ENCODE measurements at places on chromosomes 4 and X.

DNA sequence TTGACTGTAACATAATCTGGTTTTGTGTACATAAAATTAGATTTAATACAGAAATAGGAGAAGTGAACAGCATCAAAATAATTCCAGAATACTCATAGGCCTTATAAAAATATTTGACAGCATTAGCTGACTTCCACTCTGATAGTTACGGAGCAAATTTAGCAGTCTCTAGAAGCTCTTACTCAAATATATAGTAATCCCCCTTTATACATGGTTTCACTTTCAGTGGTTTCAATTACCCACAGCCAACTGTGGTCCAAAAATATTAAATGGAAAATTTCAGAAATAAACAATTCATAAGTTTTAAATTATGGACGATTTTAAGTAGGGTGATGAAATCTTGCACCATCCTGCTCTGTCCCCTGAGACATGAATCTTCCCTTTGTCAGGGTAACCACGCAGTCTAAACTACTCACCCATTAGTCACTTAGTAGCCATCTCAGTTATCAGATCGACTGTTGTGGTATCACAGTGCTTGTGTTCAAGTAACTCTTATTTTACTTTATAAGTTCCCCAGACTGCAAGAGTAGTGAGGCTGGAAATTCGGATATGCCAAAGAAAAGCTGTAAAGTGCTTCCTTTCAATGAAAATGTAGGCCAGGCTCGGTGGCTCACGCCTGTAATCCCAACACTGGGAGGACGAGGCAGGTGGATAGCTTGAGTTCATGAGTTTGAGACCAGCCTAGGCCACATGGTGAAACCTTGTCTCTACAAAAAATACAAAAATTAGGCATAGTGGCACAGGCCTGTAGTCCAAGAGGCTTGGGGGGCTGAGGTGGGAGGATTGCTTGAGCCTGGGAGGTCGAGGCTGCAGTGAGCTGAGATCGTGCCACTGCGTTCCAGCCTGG is 17.2 kb upstream of the RTL9 start:
- no peak for DNase-seq

GRCh38 chr4:167025670-167026069 is 208.6 kb downstream of the SPOCK3 start:
- no peak for DNase-seq

DNA sequence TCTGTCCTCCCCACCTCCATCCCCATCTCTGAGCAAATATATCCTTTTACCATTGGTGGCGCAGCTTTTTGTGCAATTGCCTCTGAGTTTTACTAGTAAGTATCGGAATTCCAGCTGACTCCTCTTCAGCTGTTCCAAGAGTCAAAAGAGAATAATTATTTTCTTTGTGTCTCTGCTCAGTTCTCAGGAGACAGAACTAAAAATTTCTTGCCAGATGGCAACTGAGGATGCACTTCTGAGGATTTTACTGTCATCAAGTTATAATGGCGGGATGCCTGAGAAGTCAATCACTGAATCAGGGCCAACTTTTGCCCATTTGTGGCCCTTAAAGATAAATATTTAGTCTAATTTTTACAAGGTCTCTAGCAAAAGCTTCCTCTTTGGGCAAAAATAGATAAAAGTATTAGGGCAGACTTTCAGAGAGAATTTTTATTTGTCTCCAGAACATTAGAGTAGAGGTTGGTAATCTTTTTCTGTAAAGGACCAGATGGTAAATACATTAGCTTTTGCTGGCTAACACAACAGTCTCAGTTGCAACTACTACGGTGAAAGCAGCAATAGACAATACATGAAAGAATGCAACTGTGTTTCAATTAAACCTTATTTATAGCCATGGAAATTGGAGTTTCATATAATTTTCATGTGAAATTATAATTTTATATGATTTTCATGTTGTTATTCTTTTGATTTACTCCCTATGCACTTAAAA is 15.6 kb upstream of the ADGRA3 start:
- no peak for DNase-seq

GRCh38 chrX:7542587-7543380 is 300.2 kb upstream of the VCX start:
- DNase-seq = no peak

GRCh38 chr4:1248245-1249147 is at the start of gene CTBP1:
TSS of gene CTBP1 (minus strand) at chr4:1249130. CDS start at chr4:1241331, 7,799 bp downstream.
- peak; percentile 45 for DNase-seq

- no peak for DNase-seq
These were observed 17.8 kb upstream of the SPRY1 start for GRCh38 chr4:123378794-123379193.

- no peak for DNase-seq
These were observed 76.5 kb downstream of the RELL1 start for GRCh38 chr4:37609626-37610025.

DNA sequence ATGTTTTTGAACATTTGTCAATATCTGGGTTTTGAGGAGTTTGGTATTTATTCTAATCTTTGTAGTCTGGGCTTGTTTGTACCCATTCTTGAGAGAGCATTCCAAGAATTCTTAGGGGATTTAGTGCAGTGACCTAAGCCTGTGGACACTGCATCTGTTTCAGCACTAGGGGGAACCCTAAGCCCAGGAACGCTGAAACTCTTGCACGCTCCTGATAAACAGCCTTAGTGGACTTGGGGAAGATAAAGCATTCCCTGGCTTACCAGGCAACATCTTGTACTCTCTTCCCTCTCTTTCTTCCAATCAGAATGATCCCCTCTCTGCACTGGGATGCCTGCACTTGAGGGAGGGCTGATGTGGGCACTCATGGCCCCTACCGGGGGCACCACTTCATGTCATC is 654.9 kb upstream of the HTR2C start:
- DNase-seq = no peak

DNA sequence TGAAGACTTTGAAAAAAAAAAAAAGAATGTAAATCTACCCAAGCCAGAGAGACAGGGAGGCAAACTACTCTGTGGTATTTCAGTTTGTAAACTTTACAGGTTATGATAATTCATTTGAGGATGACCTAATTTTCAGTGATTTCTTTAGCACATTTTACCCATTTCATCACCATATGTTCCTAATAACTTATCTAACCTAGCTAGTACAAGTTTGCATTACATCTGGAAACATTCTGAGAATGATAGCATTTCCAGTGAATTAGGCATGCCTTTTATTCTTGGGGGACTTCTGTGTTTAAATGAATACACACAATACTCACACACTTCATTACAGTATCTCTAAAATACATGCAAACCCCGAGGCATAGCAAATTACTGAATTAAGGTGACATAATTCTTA is 1055.5 kb downstream of the PCDH18 start:
- DNase-seq = no peak

- no peak for DNase-seq
These were observed 29.2 kb upstream of the ZNF81 start for GRCh38 chrX:47807548-47807947.

DNA sequence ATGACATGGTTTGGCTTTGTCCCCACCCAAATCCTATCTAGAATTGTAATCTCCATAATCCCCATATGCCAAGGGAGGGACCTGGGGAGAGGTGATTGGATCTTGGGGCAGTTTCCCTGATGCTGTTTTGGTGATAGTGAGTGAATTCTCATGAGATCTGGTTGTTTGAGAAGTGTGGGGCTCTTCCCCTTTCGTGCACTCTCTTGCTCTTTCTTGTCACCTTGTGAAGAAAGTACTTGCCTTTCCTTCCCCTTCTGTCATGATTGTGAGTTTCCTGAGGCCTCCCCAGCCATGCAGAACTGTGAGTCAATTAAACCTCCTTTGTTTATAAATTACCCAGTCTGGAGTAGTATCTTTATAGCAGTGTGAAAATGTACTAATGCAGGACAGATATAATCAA is 36.4 kb upstream of the FREM3 start:
- DNase-seq = no peak

- no peak for DNase-seq
These were observed 16.1 kb downstream of the PGRMC2 start for GRCh38 chr4:128271551-128271950.

GRCh38 chr4:60794372-60794771 is 405.8 kb upstream of the ADGRL3 start:
- no peak for DNase-seq

- no peak for DNase-seq
These were observed 139.6 kb downstream of the UNC5C start for GRCh38 chr4:95409127-95409526.

DNA sequence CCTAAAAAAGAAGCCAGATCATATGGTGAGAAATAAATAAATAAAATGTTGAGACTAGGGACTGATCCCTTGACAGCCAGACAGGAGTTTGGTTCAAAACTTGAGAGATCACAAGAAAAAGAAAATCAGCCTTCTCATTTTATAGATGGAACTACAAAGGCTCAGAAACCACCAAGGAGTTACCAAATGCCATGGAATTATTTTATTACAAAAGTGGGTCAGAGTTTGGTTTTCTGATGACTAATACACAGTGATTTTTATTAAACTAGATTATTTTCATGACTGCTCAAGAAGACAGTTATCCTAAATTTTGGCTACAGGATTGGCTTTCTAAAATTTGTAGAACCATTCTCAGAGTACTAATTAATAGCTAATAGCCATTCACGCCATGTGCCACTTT is 6.2 kb downstream of the CXCL1 start:
- DNase-seq = no peak

GRCh38 chr4:177225605-177226004 is 84.1 kb upstream of the NEIL3 start:
- DNase-seq = no peak

DNA sequence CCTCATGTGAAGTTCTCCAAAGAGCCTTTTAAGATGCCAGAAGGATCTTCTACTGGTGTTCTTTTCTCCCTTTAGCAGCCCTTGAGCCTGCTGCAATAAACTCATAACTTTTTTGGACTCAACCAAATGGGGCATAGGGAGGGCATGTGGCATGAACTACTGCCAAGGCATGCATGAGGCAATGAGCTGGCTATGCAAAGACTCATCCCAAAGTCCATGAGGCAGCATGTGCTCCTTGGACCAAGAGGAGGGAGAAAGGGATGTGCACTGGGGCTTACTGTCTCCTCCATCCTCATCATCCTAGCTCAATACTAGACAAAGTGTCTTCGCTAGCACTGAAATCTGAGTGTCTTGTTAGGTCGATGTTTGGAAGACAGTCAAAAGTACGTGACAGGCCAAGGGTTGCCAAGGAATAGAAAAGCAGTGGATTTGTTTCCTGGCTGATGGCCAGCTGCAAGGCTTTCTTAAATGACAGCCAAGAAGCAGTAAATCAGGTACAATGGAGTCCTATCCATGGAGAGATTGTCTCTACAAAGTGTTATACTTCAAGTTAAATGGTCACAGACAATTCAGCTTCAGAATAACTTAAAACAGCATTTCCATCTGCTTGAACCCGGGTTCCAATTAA is 44.5 kb upstream of the ATXN3L start:
- no peak for DNase-seq

DNA sequence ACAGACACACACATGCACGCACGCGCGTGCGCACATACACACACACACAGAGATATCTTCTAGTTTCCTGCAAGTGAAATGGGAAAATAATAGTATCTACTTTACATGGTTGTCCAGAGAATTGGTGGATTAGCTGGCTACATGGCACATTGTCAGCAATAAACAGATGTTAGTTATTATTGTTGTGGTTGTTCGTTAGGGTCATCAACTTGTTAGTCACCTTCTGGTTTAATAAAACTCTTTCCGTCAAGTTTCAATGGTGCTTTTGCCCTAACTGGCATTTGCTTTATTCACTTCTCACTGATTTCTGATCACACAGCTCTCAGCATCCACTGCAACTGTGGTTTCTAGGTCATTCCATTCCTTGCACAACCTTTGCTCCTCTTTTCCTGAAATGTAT is 25.4 kb upstream of the RASL11B start:
- DNase-seq = no peak

- no peak for DNase-seq
These were observed at the start of gene BMPR1B for GRCh38 chr4:94757192-94758140. TSS of gene BMPR1B (plus strand) at chr4:94757955. CDS start at chr4:95104425, 346,470 bp downstream.

GRCh38 chr4:6123541-6123940 is 76.8 kb downstream of the JAKMIP1 start:
- no peak for DNase-seq

GRCh38 chr4:7361280-7361895 is 73.3 kb downstream of the PSAPL1 start:
- DNase-seq = no peak

DNA sequence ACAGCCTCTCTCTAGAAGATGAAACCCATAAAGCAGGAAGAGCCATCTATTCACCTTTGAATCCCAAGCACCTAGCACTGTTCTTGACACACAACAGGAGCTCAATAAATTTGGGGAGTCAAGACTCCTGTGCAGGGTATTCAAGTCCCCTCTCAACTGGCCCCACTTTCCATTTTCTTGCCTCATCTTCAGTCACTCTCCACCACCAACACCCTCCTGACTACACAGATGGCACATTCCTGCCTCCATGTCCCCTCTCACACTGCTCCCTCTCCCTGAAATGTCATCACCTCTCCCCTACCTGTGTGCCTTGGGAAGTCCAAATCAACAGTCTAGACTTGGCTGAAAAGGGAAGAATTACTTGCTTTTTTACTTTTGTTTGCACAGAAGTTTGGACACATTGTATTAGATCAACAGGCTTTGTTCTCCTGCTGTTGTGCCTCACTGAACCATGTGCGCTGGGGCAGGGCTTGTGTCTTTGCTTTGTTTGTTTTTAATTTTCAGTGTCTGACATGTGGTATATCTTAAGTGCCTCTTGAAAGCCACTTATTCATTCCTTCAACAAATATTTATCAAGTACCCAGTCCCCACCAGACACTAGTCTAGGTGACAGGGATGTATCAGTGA is 85.1 kb downstream of the APBB2 start:
- DNase-seq = no peak

DNA sequence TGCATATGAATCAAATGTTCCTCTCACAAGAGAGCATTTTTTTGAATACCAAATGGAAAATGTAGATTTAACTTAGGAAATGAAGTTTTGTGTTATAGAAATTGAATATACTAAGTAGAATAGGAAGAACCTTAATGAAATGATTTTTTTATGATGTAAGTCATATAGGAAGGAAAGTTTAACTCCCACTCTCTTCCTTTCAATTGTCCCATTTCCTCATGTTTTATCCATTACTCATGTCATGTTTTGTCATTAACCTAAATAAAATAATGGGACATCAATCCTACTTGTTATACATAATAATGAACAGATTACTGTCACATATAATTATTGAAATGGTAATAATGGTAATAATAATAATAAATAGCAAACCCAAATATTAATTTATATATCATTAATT is 22.7 kb upstream of the SRD5A3 start:
- no peak for DNase-seq

DNA sequence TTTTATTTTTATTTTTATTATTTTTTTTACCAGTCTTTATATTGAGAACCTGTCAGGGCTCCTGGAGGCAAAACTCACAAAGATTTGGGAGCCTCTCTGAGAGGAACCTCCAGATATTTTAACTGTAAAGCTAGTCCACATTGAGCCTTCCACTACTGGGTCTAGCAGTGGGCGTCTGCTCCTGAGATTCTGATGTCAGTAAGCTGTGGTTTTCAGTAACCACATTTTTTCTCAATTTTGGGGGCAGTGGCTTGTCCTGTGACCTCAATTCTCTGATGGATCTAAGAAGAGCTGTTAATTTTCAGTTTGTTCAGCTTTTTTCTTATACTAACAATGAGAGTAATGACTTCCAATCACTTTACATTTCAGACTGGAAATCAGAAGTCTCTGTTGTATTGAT is 23.6 kb upstream of the GPRASP1 start:
- DNase-seq = no peak

- DNase-seq = no peak
These were observed 24.6 kb downstream of the VSIG4 start for GRCh38 chrX:66015152-66015831.
